Stimulated activated CD4-positive, alpha-beta T cell treated with anti-CD3 and anti-CD28 coated beads, Interleukin-4, amount 100 ng/mL, for 1 hour (primary cell): ENCODE measurements at places on chromosomes 2 and 18.

GRCh38 chr2:236795169-236795860, 225.7 kb downstream of the ACKR3 start:
- no peak for DNase-seq

GRCh38 chr2:196205011-196205766, 33.8 kb upstream of the STK17B start:
- no peak for DNase-seq

DNA sequence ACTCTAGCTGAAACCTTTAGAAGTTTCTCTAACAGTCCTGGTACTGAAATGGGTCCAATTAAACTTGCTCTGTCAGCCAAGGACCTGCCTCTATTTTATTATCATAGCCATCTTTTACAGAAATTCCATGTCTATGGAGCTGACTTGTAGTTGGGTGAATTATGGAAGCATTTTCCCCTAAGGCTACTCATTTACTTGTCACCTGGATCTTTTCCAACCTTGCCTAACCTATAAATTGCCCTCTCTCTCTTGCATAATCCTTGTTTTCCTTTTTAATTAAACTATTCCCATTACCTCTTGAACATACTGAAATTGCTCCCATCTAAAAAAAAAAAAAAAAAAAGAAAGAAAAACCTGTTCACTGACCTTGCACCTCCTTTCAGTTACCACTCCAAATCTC, 74.6 kb upstream of the DOK6 start:
- no peak for DNase-seq

DNA sequence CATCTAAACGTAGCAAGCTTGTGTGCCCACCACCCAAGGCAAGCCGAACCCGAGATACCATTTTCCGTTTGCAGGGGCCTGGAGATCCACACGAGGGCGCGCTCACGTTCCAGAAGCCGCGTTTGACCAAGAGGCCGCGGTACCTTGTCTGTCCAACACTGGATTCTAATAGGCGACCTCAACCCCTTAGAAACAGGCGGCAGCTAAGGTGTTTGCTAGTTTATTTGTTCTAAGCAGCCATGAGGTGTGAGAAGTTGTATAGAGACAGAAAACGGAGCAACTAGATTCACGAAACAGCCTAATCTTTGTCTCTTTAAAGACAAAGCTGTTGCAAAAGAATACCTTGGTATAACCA, 4.2 kb downstream of the HOXD11 start:
- no peak for DNase-seq

- DNase-seq, result no peak
These were observed 6.0 kb downstream of the COMMD1 start for GRCh38 chr2:61911510-61911909.

DNA sequence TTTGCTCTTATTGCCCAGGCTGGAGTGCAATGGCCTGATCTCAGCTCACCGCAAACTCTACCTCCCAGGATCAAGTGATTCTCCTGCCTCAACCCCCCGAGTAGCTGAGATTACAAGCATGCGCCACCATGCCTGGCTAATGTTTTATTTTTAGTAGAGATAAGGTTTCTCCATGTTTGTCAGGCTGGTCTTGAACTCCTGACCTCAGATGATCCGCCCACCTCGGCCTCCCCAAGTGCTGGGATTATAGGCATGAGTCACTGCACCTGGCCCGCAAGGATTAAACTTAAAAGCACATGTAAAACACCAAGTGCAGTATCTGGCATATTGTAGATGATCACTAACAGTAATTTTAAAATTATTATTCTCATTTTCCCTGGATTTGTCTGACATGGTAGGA, 72.9 kb downstream of the C1QL2 start:
- DNase-seq, result no peak

- no peak for DNase-seq
These were observed 230.7 kb downstream of the MYO3B start for GRCh38 chr2:170408461-170409163.

- DNase-seq, result no peak
These were observed 26.2 kb downstream of the CYP27C1 start for GRCh38 chr2:127193967-127194280.
